ENCODE measurements at places on chromosomes 16 and 17. TPM values are rescaled to one million over a fixed set of nuclear protein-coding genes. Genes with fewer than 3 reads are reported as not detected.

The ATAD5 gene
- total RNA-seq = 3.9 TPM

The PRDM7 gene
- total RNA-seq = 0.02 TPM

The CD79B gene
- total RNA-seq = not detected

The MYCBPAP gene
- total RNA-seq = 0.35 TPM

The CDH15 gene
- total RNA-seq = 0.33 TPM

The KRTAP3-2 gene
- total RNA-seq = 0.33 TPM

The TBC1D26 gene
- total RNA-seq = not detected

The PRAC1 gene
- not detected for total RNA-seq

The ANKFY1 gene
- total RNA-seq = 29.5 TPM

The KRT23 gene
- 0.12 TPM for total RNA-seq

The TPSB2 gene
- not detected for total RNA-seq

The PPP1R1B gene
- 0.16 TPM for total RNA-seq

The PRSS27 gene
- 2.3 TPM for total RNA-seq

All from A549 treated with AZD2906 at 1 μM for 4 hours (cell line).